ENCODE measurements at places on chromosomes 6 and 20. TPM values are rescaled to one million over a fixed set of nuclear protein-coding genes. Genes with fewer than 3 reads are reported as not detected.

DNA sequence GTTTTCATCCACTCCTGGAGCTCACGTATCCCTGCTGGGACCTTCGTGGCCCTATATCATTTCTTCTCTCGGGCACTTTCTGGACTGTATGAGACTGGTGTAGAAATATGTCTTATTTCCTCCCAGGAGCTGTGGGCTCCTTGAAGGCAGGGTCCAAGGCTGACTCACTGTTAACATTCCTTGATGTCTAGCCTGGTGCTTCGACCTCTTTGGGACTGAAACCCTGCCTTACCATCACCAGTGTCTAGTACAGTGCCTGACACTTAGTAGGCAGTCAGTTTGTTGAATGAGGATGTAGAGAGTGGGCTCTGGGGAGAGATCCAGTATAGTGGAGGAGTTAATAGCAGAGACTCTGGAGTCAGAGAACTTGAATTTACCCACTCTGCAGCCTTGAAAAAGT, 23.6 kb downstream of the POFUT1 start:
- DNase-seq = no peak

GRCh38 chr6:45541934-45542333, 164.2 kb upstream of the SUPT3H start:
- no peak for DNase-seq

Gene SOBP
- 6.9 TPM for total RNA-seq

DNA sequence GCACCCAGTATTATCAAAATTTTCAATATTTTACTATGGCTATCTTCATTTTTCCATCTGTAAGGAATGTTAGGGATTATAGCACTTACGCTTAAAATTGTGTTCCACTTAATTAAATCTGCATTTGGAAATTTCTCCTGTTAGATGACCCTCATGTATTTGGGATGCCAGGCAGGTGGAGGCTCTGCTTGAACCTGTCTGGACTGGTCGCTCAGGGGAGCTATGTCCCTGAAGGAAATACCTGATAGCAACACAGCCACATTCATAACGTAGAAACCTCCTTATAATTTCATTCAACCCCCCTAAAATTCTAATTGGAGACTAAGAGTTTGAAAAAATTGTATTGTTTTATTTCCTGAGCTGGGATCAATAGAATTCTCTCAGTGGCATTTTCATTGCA, 636.0 kb upstream of the MMS22L start:
- DNase-seq = no peak

- DNase-seq = peak; percentile 71
These were observed 112.1 kb downstream of the ASXL1 start for GRCh38 chr20:32470025-32470861.
